ENCODE measurements at places on chromosomes 2 and 18.

- DNase-seq: no peak
These were observed 24.6 kb downstream of the FECH start for GRCh38 chr18:57561728-57562423.

GRCh38 chr2:8803658-8804379 is 33.6 kb downstream of the KIDINS220 start:
- DNase-seq: no peak

DNA sequence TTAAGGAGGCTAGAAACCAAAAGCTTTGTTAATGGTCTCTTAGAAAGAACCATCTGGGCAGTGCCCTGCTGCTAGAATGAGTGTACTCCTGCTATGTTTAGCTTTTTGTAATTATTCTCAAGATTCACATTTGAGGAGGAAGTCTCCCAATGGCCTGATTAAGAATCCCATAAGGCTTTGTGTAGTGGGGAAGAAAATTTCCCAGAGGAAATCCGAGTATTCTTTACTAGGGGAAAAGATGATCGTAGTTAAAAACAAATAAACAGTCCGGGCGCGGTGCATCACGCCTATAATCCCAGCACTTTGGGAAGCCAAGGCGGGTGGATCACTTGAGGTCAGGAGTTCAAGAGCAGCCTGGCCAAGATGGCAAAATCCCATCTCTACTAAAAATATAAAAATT is 117.9 kb downstream of the PTRHD1 start:
- no peak for DNase-seq

DNA sequence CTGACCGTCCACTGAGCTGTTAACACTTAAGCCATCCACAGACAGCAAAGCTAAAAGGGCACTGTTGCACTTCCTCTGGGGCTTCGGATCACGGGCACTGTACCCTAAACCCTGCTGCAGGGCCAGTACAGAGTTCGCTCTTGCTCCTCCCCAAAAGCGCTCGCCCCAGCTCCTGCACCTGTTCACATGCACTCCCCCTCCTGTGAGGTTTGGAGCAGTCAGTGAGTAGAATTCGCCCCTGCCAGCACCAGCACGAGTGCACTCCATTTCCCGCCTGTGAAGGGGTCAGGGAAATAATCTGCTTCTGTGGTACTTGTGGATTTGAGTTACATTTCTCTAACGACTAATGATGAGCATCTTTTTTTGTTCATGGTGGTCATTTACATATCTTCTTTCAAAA is 158.8 kb downstream of the PTPRM start:
- no peak for DNase-seq

- DNase-seq: no peak
These were observed 82.8 kb downstream of the SMAD2 start for GRCh38 chr18:47847635-47848034.

DNA sequence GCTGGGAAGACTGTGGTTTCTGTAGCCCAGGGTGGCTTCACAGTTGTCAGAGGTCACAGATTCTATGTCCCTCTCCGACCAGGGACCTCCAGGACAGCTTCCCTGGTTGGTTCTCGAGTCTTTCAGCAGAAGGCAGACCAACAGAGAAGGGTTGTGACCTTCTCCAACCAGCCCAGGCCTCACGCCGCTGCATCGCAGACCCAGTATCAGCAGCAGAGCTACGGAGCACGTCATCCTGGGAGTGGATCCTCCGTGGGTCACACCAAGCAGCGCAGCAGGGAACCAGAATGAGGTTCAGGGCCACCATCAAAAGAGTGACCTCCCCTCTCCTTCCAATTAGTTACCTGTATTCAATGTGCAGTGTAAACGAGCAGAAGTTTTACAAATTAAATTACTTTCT is 49.3 kb downstream of the ST3GAL5 start:
- no peak for DNase-seq

DNA sequence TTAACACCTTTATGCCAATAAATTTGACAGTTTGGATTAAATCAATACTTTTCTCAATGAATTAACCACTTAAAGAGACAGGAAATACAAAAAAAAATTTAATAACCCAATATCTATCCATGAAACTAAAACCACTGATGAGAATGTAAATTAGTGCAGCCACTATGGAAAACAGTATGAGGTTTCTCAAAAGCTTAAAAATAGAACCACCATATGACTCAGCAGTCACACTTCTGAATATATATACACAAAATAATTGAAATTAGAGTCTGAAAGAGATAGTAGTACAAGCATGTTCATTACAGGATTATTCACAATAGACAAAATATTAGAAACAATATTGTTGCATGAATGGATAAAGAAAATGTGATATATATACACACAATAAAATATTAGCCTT is 382.1 kb upstream of the SETBP1 start:
- no peak for DNase-seq

- no peak for DNase-seq
These were observed 29.7 kb upstream of the ALLC start for GRCh38 chr2:3628241-3628679.

- DNase-seq: no peak
These were observed 61.8 kb downstream of the CXCR4 start for GRCh38 chr2:136055929-136056688.

DNA sequence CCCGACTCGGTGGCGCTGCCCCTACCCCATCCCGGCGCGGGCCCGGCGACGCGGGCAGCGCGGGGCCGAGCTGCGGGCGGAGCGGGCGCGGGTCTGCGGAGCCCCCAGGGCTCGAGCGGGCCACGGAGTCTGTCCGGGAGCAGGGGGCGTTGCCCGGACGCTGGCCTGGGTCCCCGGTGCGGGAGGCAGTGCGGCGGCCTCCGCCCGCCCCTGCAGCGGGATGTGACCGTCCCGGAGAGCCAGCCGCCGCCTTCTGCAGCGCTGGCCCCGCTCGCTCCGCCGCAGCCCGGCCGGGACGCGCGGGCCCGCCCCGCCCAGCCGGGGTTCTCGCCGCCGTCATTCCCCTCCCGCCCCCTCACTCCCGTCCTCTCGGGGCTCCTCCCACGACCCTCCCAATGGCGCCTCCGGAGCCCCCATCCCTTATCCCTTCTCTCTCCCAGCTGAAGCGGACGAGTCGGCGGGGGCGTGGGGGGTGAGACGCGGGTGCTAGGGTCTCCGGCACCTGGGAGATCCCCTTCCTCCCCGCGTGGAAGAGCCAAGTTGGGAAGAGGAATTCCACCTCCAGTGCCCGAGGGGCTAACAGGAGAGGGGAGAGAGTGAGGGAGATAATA is at the start of gene FNDC4:
FNDC4 (minus strand) TSS at position 257 of the 611 bp plus-strand sequence. CDS start 521 bp downstream, outside the sequence.
- no peak for DNase-seq

- DNase-seq: no peak
These were observed 271.1 kb downstream of the GALR1 start for GRCh38 chr18:77520767-77521166.

DNA sequence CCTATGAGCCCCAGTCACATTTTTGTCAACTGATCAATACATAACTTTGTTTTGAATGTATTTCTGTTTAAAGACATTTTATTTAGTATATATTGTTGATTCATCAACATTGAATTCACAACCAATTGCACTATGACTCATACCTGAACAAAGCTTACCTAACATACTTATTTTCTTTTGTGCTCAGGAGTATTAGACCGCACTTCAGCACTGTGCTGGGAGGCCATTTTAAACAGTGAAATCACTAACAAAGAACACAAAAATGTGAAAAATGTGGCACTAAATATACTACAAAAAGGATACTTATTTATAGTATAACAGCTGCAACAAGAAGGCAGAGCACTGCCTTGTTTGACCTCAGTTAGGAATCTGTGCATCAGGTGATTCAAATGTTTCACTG is 12.4 kb upstream of the IFIH1 start:
- no peak for DNase-seq

DNA sequence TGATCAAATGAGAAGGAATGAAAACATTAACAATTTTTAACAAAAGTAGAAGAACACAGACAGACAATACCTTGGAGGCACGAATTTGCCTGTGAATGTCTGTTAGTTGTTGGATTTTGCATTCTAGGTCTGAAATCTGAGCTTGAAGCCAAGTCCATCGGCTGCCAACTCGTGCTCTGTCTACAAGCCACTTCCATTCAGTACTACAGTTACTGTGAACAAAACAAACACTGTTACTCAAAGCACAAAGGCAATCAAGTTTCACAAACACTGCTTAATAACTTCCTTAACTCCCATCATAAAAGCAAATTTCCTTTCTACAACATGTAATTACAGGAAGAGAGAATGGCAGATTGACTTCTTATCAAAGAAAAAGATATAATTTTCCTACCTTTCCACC is 42.2 kb downstream of the KANSL1L start:
- DNase-seq: no peak

DNA sequence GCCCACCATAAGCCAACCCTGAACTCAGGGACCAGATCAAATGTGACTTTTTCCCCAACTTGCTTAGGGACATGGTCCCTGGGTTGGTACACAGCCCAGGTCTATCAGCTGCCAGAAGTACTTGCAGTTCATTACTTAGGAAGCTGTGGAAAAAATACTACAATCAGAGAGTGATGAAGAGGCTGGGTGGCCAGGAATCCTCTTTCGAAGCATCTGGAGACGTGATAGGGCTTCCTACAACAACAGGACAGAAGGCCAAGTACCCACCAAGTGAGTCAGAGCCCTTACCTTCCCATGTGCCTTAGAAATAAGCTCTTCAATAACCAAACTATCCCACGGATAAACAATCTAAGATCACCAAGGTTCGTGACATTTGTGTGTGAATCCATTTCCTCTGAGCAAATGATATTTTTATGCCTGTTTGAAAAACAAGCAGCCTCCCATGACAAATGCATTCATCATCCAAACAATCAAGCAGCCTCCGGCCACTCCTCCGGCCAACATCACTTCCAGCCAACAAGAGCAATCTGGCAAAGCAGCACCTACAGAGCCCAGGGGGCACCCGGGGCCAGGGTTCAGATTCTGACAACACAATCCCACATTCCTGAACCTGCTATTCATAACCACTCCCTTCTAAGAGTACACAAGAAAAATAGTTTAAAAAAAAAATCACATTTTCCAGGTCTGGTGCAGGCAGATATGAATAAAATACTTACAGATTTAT is 26.4 kb downstream of the TBC1D8 start:
- no peak for DNase-seq

DNA sequence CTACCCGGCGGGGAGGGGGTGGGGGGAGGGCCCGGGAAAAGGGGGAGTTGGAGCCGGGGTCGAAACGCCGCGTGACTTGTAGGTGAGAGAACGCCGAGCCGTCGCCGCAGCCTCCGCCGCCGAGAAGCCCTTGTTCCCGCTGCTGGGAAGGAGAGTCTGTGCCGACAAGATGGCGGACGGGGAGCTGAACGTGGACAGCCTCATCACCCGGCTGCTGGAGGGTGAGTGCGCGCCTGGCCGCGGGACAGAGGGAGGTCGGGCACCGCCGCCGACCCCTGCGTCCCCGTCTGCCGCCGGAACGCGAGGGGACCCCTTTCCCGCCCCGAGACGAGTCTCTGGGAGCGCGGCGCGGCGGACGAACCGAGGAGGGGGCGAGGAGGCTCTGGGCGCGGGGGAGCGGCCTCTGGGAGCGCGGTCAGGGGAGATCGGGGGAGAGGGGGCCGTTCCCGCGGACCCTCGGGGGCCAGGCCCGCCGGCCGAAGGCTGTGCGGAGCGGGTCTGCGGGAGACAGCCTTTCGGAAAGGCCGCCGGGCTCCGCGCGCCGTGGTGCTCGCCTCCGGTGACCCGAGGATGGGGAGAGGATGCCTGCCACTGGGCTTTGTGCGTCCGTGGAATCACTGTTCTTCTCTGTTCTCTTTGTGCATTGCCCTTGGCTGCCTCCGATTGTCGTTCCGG is 463 bp downstream of the PPP1CB start:
- peak; percentile 18 for DNase-seq

- DNase-seq: no peak
These were observed 210.9 kb upstream of the SMAD7 start for GRCh38 chr18:49161627-49162026.

DNA sequence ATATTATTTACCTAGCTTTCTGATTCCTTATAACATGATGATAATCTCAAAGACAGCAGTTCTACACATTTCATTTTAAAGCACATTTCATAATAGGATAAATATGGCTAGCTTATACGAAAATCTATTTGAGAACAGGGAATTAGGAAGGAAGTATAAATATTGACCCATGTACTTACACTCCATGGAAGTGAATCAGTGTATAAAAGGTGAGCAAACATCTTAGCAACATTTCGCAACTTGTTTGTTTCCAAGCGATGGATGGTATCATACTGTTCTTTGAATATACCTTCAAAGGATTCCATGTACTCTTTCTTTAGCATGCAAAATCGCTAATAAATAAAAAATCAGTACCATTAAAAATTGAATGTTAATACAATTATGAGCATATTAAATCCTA is 53.1 kb downstream of the CWC22 start:
- no peak for DNase-seq

DNA sequence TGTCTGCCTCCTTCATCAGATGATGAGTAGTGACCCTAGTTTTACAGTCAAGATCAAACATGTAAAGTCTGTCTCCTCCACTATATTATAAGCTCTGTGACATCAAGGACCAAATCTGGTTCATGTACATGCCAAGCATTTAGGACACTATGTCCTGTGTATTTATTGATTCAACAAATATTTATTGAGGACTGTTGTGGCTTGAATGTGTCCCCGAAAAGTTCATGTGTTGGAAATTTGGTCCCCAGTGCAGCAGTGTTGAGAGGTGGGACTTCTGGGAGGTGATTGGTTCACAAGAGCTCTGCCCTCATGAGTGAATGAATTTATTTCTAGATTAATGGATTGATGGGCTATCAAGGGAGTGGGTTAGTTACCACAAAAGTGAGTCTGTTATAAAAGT is 46.6 kb upstream of the FRZB start:
- no peak for DNase-seq

GRCh38 chr2:187709065-187709464 is 154.8 kb upstream of the TFPI start:
- DNase-seq: no peak

GRCh38 chr2:1649103-1650084 is 94.9 kb downstream of the PXDN start:
- no peak for DNase-seq

DNA sequence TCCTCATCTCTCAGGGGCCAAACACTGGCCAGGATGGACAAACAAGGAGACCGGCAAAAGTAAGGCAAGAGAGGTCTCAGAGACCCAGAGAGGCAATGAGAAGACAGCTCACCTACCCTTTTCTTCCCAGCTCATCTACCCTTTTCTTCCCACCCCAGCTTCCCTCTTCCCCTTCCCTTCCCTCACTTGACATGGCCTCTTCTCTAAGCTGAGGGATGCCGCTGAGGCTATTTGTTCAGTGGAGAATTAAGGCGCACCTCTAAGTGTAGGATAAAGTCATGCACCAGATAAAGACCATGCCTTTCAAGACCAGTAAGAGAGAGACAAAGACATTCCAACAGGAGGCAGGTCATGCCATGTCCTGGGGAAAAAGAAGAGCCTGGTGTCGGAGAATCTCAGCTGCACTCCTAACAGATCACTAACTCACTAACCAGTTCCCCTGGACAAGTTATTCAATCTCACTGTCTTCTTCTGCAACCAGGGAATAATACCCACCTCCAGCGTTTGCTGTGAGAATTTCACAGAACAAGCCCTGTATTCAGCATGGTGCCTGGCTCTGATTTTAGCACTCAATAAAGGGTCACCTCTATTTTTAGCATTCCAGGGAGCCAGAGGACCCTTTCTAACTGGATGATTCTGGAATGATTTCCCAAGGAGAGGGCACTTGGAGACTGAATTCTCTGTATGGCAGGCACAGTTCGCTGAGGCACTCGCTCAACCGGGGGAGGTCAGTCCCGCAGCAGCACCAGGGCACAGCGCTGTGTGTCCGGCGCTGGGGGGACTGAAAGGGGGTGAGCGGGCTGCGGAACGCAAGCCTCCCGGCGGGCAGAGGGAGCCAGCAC is 3.0 kb upstream of the FOSL2 start:
- DNase-seq: no peak
